ENCODE measurements at places on chromosomes 2 and 18. TPM values are rescaled to one million over a fixed set of nuclear protein-coding genes. Genes with fewer than 3 reads are reported as not detected.

Gene KLF11
- total RNA-seq, result 8.3 TPM

Gene RTKN
- 20.2 TPM for total RNA-seq

Gene RAB12
- total RNA-seq, result 48.4 TPM

Gene MAPK4
- not detected for total RNA-seq

Data from dermis lymphatic vessel endothelial cell (primary cell).